Peyer's patch (tissue), 4 donors: ENCODE measurements at places on chromosomes 7 and 10.

- DNase-seq, result no peak
These were observed 2.4 kb downstream of the ZMYND11 start for GRCh38 chr10:137606-138005.

GRCh38 chr10:104416851-104417250 is 63.2 kb downstream of the CFAP58 start:
- no peak for DNase-seq

GRCh38 chr7:90879924-90880323 is 283.8 kb downstream of the CDK14 start:
- DNase-seq, result no peak

DNA sequence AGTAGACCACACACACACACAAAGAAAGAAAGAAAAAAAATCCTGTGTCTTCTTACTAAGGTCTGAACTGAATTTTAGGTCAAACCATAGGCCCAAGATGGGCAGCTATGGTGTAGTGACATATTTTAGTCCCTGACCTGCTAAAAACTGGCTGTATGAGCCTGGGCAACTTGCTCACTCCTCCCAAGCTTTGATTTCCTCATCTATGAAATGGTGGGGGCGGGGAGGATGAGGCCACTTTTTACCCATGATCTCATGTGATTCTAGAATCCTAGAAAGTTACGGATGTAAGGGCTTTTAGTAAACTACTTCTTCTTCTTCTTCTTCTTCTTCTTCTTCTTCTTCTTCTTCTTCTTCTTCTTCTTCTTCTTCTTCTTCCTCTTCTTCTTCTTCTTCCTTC is 6.1 kb upstream of the CCL24 start:
- DNase-seq, result peak; percentile 51

DNA sequence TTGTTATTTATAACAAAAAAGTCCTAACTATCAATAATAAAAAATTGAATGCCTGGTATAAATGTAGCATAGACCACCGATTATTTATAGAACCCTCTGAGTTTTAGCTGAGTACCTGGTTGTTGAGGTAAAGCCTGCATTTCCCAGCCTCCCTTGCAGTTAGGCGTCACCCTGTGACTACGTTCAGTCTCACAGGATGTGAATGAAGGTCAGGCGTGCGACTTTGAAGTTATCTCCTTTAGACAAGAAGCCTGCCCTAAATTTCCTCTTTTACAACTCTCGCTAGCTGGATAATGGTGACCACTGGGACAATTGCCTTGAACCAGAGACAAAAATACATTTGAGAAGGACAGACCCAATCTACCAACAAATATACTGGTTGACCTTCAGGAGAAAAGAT is 67.5 kb upstream of the TES start:
- peak; percentile 46 for DNase-seq

GRCh38 chr7:159023746-159024145 is 120.9 kb downstream of the VIPR2 start:
- DNase-seq, result no peak

- no peak for DNase-seq
These were observed 34.9 kb downstream of the TASOR2 start for GRCh38 chr10:5719546-5719945.

GRCh38 chr7:74097937-74098614 is 14.5 kb downstream of the LIMK1 start:
- DNase-seq, result no peak

DNA sequence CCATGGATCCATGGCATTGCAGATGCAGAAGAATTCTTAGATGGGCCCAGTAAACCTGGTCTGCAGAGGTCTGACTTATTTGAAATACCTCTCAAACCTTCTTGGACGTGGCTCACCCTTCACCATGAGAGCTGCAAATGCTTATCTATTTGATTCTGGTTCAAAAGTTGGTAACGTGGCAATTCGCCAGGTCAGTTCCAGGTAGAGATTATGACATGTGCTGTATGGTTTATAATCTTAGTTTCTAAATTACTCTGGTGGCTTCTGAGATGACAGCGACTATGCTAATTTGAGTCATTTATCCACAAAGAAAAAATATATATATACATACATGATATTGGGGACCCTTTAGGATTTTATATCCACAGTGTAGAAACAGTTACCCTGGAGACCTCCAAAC is 68.8 kb downstream of the NRP1 start:
- DNase-seq, result no peak

DNA sequence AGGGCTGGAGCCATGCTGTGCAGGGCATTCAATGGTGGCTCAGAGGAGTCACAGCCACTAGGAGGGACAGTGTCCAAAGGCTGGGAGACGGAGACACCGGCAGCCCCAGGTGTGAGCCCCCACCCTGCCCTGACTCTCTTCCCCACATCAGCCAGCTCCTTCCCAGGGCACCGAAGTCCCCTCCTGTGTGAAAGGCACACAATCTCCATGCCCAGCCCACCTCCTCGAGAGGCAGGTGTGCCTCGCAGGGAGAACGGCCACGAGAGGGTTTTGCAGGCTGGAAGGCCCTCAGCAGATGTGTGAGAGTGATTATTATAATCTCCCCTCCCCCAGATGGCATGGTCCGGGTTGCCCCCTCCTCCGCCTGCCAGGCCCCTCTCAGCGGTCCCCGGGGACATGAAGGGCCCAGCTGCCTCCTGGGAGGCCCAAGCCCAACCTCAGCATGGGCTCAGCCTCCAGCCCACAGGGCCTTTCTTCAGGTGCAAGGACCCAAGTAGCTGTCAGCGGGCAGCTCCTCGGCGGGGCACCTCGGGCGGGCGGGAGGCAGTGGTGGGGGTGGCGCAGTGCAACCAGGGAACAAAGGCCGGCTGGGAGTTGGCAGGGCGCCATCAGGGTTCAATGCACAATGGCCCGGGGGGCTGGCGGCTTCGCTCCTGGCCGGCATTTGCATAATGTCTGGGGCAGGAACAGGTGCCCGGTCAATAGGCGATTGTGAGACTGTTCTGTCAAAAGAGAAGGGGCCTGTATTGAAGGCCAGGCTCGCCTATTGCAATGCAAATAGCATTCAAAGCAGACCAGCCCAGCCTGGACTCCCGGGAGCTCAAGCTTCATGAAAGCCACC is 155.3 kb upstream of the ZMIZ1 start:
- DNase-seq, result peak; percentile 28

GRCh38 chr10:114653926-114654325 is 4.1 kb downstream of the ABLIM1 start:
- DNase-seq, result no peak

GRCh38 chr10:81847675-81848074 is 27.3 kb upstream of the NRG3 start:
- no peak for DNase-seq

DNA sequence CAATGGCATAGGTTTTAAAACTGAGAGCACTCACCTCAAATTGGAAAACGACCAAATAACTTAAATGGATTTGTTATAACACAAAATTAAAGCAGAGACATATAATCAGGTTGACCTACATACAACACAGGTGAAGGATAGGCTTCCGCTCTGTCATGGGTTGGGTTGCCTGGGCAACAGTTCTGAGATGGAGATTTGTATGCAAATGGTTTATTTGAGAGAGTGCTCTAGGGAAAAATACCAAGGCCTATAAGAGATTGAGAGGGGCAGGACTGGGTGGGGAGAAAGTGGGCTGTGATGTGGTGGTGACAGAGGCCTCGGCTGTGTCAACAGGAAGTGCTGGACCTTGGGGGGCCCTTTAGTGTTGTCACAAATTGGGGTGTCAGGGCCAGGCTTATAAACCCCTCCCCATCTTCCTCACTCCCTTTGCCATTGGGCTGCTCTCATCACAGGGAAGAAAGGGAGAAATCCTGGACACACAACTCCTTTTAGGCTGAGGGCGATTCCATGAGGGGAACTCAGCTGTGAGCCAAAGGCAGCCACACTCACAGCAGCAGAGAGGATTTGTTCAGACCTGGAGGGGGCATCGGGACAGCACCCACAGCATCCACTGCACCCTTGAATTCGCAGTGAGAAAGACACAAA is 105.4 kb upstream of the LYZL1 start:
- DNase-seq, result no peak

- DNase-seq, result no peak
These were observed 30.3 kb downstream of the TMEM168 start for GRCh38 chr7:112759905-112760304.

DNA sequence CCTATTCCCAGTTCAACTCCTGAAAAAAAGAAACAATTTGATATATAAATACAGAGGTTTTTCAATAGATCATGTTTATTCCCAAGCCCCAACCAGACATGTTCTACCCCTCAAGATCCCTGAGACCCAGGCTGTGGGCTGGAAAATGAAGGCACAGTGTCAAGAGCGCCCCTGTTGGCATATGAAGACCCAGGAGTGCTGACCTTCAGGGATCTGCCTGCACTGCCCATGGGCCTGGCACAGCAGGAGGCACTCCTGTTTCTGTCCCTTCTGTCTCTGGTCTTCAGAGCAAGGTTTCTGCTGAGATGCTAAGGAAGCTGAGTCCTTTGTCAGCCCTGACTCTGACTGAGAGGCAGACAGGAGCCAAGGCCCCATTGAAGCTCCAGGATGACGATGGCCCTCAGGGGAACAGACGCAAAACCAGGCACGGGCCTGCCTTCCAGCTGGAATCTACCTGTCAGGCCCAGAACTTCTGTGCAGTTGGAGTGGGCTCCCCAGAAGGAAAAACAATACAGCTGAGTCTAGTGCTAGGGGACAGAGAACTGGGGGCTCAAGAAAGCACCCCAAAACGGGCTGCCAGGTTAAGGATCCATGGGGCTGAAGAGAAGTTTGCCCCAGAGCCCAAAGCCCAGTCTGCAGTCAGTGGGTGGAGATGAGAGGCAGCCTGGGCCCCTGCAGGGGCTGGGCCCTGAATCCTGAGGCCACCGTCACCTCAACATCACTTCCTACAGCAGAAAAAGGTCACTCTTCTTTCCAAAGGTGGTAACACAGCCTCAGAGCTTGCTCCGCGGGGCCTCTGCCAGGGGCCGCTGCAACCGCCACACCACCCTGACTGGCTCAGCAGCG is 6.7 kb upstream of the AIFM2 start:
- no peak for DNase-seq

- no peak for DNase-seq
These were observed 32.5 kb downstream of the ZNF277 start for GRCh38 chr7:112238852-112239610.

- DNase-seq, result no peak
These were observed 86.2 kb downstream of the ZNF365 start for GRCh38 chr10:62460393-62460792.

- DNase-seq, result no peak
These were observed 204.0 kb upstream of the PTN start for GRCh38 chr7:137547485-137547884.

GRCh38 chr10:73858750-73859427 is 15.5 kb downstream of the CAMK2G start:
- no peak for DNase-seq

GRCh38 chr10:46046261-46046660 is at the start of gene MSMB:
MSMB (minus strand) TSS chr10:46046269; CDS start chr10:46046237, 32 bp downstream.
- no peak for DNase-seq

- DNase-seq, result no peak
These were observed 35.5 kb upstream of the ZMIZ2 start for GRCh38 chr7:44713141-44713540.

- DNase-seq, result no peak
These were observed 4.9 kb upstream of the ABCB4 start for GRCh38 chr7:87480386-87480785.

DNA sequence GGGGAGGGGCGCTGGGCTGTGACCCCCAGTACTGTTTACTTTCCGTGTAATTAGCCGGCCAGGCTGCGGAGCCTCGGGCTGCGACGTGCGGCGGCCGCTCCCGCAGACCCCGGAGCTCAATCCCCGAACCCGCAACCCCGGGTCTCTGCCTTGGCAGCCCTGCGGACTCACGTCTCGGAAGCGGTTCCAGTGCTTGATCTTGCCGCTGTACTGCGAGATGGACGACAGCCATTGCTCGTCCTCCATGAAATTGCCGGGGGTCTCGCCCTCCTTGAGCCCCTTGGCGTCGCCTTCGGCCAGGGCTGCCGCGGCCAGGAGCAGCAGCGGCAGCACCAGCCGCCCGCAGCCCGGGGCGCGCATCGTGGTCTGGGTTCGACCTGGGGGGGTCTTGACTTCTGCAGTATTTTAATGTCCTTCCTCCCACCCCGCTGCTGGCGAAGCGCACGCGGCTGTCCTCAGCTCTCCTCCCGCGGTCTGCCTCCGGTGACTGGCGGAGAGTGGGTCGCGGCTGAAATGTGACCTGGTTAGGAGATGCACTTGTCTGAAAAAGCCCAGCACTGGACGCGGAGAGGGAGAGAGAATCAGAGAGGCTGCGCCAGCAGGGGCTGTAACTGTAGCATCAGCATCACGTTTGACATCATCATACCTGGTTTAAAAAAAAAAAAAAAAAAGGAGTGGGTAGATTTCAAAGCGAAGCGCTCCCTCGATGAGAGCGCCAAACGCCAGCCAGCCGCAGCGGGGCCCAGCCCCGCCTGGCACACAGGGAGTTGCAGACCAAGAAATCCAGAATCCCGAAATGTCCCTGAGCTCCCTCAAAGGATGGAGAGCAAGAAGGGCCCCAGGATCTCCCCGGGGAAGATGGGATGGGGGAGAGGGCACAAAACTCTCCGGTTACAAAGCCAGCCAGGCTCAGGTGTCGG is at the start of gene SPOCK2:
TSS of gene SPOCK2 (minus strand) at position 583 of the 920 bp plus-strand sequence. CDS start at position 360, 223 bp downstream.
- peak; percentile 83 for DNase-seq

GRCh38 chr10:116947841-116948529 is 57.0 kb downstream of the SHTN1 start:
- no peak for DNase-seq

- no peak for DNase-seq
These were observed 157.1 kb downstream of the PIP4K2A start for GRCh38 chr10:22557321-22557720.

DNA sequence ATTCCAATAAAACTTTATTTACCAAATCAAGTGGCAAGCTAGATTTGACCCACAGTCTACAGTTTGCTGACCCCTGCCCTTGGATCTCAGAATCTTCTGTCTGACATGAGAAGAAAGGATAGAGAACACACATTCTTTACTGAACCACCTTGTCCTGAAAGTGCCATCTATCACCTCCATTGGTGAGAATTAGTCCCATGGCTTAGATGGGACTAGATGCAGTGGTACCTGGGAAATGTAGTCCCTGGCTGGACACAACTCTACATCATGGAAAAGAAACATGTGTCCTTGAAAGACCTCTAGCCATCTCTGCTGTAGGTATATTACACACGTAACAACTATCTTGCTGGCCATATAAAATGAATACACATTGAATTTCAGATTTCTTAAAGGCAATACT is 336.2 kb downstream of the LHFPL3 start:
- no peak for DNase-seq

DNA sequence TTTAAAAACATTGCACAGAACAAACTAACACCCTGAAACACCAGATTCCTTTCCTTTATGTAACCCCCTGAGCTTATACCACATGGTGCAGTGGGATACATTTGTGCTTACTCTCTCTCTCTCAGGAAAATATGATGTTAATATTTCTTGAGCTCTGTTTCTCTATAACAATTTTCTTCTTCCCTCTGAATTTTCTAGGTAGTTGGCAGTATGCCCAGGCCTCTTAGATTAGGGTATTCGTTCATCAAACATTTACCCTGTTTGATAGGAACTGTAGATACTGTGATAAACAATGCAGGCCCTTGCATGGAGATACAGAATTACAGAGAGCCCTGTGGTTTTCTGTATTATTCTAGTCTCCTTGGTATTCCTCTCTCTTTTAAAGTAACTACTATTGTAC is 567.8 kb downstream of the IPMK start:
- no peak for DNase-seq

GRCh38 chr7:145875267-145875666 is 241.3 kb upstream of the CNTNAP2 start:
- DNase-seq, result no peak

- DNase-seq, result no peak
These were observed 92.1 kb downstream of the PPP1R3C start for GRCh38 chr10:91540733-91541132.
